Fibroblast of gingiva (primary cell): ENCODE measurements at places on chromosomes 1 and 21.

DNA sequence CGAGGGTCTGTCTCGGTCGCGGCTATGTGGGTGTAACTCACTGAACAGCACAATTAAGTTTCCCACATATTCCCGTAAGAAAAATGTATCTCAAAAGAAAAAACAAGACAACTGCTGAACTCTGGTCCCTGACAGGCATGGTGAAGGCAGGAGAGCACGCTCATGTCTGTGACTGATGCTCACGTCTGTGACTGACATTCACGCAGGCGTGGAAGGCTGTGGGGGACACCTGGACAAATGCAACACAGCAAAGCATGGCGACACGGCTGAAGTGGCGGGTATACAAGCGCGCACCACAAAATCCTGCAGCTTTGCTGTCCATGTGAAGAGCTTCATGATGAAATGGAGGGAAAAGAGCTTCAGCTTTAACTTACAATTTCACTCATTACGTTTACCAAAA, 6.0 kb downstream of the PTTG1IP start:
- no peak for DNase-seq

DNA sequence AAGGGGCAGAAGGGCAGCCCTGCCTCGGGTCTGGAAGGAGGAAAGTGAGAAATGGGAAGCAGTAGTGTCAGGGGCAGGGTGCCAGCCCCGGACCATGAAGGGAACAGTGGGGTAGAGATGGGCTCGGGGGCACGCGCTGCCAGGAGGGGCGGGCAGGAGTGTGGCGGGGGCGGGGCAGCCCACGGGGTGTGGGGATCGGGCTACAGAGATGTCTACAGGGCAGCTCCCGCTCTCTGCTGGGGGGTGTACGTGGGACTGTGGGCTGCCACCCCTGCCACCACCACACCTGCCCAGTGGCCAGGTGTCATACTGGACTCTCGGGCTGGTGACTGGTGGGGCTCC, 7.4 kb downstream of the ARHGEF16 start:
- DNase-seq = no peak

- no peak for DNase-seq
Measured at GRCh38 chr1:117613249-117613968, 7.6 kb downstream of the TENT5C start.

DNA sequence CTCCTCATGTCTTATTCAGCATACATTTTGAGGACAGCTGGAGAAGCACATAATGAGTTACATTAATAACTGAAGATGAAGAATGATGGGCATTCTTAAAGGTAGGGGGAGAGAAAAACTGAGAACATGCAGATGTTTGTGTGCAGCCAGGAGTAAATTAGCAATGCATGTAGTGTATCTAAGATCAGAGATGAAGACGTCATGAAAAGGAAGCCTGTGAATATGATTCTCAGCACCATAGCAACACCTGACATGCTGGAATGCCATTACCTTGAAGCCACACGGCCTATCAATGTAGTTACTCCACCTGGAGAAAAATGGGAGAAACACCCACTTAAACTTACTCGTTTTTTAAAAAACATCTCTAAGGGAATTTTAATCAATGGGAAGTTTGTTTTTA, 607.1 kb downstream of the PTPRC start:
- no peak for DNase-seq

GRCh38 chr1:1324084-1324523, 356 bp downstream of the INTS11 start:
- DNase-seq = no peak

DNA sequence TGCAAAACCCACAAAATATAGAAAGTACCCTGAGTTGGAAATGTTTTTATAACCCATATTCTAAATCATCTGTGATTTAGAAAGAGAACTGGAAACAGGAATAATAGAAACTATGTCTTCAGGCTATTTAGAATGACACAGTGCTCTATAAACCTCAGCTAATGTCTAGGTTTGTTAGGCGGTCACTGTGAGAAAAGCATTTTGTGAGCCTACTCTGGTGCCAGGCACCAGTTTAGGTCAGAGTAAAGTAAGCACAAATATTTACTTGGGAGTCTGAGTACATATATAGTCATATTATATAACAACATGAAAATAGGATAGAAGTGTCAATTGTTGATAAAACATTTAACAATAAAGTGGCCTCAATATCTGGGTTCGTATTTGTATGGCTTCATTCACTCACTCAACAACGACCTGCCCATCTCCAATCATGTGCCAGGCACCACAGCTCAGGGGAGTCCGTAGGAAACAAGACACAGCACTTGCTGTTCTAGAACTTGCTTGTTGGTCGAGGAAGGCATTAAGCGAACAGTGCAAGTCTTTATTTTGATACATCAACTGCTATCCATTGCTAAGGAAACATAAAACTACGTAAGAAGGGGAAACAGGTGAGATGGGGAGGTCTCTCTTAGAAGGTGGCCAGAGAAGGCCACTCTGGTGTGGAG, 37.2 kb downstream of the GNB1 start:
- no peak for DNase-seq

DNA sequence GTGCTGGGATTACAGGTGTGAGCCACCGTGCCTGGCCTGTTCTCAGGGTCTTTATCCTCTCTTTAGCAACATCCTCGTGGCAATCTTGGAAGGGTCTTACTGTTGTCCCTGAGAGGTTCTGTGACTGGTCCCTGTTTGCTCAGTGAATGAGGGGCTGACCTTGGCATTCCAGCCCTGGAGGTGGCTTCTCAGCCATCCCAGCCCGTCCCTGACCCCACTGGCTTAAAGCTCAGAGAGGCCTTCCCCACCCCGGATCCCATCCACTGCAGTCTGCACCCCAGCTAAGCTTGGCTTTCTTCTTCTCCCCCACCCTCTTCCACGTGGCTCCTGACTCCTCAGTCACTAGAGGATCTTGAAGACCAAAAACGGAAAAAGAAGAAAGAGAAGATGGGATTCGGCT, 88.3 kb upstream of the TMEM51 start:
- no peak for DNase-seq

DNA sequence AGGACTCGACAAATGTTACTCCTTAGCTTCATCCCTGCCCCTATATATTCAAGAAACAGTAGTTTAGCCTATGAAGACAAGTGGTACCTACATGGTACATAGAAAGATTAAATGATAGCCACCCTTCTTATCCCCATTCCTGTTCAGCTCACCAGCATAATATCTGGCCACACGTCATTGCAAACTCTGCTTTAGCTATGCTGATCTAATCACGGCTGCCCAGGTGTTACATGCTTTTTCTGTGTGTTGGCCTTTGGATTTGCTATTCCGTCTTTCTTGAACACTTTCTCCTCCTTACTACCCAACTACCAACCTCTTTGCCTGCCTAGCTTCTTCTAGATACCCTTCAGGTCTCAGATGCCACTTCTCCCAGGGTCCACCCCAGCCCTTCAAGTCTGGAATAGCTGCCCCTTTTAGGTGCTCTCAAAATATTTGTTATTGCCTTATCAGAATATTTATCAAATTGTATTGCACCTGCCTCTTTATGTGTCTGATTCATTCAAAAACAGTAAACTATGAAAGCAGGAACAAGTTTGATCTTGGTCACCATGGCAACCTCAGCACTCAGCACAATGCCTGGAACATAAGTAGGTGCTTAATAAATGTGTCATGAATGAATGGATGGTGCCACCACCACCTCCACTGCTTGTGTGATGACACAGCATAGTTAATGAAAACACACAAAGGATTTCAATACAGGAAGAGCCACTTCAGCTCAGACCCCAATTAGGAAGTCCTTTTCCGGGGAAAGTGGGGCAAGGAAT, 11.4 kb upstream of the DNASE2B start:
- DNase-seq = no peak

GRCh38 chr1:96887501-96887900, 165.9 kb downstream of the PTBP2 start:
- peak; percentile 86 for DNase-seq

- DNase-seq = peak; percentile 21
Measured at GRCh38 chr1:221923929-221924598, 182.2 kb upstream of the DUSP10 start.

DNA sequence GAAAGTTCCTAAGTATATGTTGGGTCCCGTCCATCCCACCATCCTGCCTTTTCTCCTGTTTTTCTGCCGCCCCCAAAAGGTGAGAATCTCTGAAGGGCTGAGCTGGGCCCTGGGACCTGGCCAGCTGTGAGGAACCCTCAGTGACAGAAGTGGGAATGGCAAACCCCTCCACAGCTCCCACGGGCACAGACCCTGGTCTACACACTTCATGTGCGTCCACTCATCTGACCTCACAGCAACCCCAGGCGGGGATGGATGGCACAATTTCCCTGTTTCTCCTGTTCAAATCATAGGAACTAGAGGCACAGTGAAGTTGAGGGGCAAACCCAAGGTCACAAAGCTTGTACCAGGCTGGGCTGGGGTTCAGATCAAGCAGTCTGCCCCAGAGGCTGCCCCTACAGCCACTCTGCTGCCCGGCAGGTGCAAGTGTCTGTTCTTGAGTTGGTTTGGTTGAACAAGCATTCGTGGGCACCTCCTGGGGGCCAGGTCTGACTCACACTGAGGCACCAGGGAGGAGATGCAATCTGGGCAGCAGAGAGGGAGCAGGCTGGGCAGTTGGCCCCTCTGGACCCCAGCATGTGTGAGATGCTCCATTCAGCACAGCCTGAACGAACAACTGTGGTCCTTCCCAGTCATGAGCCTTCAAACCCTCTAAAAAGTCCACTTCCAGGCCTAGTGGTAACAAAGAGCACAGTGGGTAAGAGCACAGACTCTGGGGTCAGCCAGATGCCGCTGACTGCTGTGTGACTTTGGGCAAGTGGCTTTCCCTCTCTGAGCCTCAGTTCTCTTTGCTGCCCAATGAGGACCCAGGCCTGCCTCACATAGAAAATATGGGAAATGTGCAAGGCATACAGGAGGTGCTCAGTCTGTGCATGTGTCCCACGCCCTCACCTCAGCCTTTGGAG, 4.0 kb downstream of the EDN2 start:
- no peak for DNase-seq

GRCh38 chr1:234979296-234980279, 149.0 kb downstream of the TOMM20 start:
- DNase-seq = no peak

DNA sequence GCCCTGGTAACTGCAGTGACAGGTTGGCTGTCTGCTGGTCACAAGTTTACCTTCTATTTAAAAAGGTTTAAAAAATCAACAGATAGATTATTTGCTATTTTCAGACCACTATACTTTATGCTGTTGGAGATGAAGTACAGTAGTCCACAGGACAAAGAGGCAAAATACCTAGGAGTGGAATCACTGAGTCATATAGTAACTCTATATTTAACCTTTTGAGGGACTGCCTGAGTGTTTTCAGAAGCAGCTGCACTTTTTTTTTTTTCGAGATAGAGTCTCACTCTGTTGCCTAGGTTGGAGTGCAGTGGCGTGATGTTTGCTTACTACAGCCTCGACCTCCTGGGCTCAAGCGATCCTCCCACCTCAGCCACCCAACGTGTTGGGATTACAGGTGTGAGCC, 11.7 kb downstream of the CNIH4 start:
- DNase-seq = no peak

- DNase-seq = no peak
Measured at GRCh38 chr1:198679535-198680173, 40.8 kb downstream of the PTPRC start.

- DNase-seq = no peak
Measured at GRCh38 chr1:165436994-165437393, 7.9 kb downstream of the RXRG start.

GRCh38 chr1:62335656-62336055, 16.4 kb upstream of the KANK4 start:
- DNase-seq = no peak

DNA sequence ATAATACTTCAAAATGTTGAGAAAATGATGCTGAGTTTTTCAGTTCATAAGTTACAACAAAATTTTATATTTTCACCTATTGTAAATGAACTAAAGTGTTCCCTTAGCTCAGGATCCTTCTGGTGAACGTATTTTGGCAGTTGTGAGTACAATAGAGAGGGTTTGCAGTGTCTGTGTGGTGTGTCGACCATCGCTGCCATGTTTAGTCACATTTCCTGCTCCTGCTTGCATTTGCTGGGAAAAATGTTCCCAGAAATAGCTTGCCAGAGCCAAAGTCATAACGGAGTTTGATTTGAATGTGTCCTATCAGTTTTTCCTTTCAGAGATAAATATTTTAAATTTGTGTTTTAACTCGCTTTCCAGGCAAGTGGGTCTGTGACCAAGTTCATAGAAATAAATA, 117.1 kb upstream of the COL6A1 start:
- DNase-seq = no peak

- DNase-seq = peak; percentile 44
Measured at GRCh38 chr1:116373431-116374352, 648 bp downstream of the ATP1A1 start.

- no peak for DNase-seq
Measured at GRCh38 chr21:35172231-35172630, 123.1 kb upstream of the RUNX1 start.

DNA sequence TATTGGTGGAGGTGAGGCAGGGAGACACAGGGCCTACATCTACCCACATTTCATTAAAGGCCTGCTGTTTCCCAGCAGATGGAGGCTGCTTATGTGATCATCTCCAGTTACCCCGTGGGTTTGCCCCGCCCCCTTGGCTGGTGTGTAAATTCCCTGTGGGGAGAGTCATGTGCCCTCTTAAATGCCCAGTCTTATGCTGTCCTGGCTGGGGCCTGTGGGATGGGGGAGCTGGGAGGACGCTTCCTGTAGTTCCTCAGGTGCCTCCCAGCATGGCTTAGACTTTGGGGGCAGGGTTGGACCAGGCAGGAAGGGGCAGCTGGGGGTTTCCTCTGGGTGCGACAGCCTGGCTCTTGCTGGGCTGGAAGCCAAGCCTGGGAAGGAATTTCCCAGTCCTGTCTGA, 15.5 kb upstream of the CITED4 start:
- peak; percentile 92 for DNase-seq

DNA sequence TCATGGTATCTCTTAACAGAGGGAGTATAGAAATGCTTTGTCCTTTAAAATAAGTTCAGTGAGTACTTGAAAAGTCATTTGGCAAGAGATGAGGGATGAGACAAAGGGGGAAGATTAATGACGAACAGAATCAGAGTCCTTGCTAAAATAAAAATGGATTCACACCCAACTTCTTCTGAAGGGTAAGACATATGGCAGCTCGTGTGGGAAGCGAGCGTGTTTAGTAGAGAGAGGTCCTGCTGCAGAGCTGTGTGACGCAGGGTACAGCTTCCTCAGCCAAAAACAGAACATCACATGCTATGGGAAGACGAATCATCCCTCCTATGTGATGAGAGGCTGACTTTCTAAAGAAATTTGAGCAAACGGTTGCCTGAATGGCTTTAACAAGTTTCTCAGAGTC, 158.5 kb upstream of the LMO4 start:
- no peak for DNase-seq

- peak; percentile 42 for DNase-seq
Measured at GRCh38 chr1:110780600-110781484, 92.1 kb upstream of the CD53 start.

DNA sequence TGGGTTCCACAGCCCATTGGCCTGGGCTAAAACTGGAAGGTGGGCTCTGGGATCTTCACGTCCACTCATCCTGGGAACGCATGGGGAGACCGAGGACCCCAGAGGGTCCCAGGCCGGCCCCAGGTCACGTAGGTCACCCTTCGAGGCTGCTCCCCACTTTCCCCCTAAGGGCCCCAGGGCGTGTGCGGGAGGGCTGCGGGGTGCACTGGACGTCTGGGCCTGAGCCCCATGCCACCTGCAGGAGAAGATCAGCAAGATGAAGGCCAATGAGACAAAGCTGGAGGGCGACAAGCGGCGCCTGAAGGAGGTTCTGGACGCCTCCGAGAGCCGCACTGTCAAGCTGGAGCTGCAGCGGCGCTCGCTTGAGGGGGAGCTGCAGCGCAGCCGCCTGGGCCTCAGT, 12.5 kb downstream of the MFAP2 start:
- no peak for DNase-seq
